ENCODE measurements at places on chromosomes 12 and 14.
A peak's percentile ranks its signal among the peaks of the same experiment; 100 is the strongest.

DNA sequence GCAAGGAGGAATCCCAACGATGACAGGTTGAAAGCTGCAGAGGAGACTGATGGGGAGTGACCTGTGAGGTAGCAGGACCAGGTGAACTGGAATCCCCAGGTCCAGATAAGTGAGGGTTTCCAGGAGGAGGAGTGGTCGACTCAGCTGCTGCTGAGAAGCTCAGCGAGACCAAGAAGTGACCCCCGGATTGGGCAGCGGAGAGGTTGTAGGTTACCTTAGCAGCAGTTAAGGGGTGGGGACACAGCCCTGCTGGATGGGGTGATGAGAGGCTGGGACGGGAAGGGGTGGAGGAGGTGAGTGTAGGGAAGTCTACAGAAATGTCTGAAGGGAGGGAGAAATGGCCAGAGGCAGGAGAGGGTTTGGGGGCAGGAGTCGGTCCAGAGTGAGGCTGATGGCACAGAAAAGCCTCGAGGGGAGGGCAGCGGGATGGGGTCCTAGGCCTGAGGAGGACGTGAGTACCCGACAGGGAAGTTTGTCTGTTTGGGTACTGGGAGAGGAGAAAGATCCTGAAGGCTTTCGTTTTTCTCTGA, 2.6 kb upstream of the RCOR1 start:
- DNase-seq: no peak

- no peak for DNase-seq
Measured at GRCh38 chr12:5567016-5567725, 135.3 kb downstream of the NTF3 start.

DNA sequence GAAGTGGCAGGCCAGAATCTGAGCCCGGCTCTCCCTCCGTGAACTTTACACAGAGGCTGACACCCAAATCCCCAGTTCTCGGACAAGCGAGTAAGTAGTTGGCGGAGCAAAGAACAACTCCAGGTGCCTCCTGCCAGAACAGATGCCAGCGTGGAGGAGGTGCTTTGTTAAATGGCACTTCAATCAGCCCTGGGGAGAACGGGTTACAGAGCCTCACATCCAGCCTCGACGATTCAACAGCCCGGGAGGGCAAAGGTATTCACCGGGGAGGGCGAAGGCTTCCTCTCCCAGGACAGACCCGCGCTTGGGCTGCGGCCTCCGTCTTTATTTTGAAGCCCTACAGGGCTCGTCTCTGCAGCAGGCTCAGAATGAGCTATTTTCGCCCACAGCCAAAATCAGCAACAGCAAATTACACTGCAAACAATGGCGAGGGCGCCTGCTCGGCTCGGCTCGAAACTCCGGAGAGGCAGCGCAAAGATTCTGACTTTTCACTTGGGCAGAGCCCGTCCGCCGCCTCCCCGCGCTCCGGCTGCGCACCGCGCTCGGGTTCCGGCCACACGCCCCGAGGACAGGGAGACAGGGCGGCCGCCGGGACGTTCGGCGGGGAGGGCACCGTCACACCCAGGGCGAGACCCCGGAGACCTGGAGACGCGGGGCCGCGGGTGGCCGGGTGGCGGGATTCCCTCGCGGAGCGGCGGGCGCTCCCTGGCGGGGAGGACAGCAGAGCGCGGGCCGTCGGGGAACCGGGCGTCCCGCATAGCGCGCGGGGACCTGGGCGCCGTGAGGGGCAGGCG, 811 bp downstream of the TMCC3 start:
- DNase-seq: peak; percentile 65

DNA sequence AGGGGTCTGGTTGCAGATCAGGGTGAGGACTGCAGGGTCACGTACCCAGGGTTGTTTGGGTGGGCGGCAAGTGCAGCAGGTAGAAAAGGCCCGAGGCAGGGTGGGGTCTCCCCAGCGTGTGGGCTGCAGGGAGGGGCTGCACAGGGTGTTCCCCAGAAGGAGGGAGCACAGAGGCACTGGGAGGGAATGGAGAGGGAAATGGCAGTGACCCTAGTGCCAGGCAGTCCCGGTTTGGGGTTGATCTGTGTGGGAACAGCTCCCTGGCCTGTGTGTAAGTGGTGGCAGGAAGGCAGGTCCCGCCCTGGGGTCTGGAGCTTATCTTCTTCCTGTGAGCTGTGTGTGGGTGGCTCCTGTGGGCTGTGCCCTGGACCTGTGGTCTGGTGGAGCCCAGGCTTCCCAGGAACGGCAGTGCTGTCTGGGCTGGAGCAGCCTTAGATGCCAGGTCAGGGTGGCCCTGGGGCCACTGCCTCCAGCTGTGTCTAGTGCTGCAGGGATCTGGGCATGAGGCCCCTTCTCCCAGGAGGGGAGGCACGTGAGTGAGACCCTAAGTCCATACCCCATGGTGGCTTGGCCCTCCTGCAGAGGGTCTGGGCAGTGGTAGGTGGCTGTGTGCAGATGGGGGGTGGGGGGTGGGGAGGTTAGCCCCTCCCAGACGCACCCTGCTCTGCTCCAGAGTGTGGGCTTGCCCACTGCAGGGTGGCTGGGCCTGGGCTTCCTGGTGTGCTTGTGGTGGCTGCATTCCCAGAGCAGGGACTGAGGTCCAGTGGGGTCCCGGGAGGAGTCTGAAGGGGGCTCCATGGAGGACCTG, 363.5 kb downstream of the TMEM121 start:
- DNase-seq: no peak

- no peak for DNase-seq
Measured at GRCh38 chr12:69108037-69108436, 131.3 kb upstream of the CPSF6 start.

DNA sequence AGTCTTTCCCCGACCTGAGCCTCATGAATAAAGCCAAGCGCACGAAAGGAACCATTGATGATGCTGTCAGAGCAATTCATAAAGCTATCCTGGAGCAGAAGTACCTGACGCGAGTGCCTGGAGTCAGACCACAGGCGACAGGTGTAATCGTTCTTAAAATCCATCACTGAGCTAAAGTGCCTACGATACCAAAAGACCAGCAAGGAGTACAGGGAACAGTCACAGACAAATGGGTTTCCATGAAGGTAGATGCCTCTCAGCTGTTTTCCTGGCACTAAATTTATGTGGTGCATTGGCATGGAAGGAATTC, 1.4 kb upstream of the PCED1B start:
- DNase-seq: no peak

- no peak for DNase-seq
Measured at GRCh38 chr12:108257610-108258106, 81.5 kb downstream of the CMKLR1 start.

DNA sequence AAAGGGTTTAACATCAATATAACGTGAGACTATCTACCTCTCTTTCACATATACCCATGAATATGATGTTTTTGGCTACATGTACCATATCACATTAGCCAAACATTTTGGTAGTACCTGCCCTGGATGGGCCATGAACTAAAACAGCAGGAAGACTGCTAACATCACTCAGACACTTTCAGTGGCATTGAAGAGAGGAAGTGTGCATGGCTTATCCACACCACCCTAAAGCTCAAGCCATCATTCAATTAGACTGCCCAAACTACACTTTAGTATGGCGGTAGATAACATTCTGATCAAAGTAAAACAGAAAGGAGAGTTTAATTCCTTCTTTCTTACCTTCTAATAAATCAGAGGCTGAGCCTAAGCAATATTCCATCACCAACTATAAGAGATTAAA, 103.0 kb downstream of the PEBP1 start:
- DNase-seq: peak; percentile 18

GRCh38 chr14:80634106-80634758, 307.3 kb downstream of the CEP128 start:
- DNase-seq: no peak

- DNase-seq: no peak
Measured at GRCh38 chr12:104213952-104214351, 1.6 kb upstream of the TXNRD1 start.

DNA sequence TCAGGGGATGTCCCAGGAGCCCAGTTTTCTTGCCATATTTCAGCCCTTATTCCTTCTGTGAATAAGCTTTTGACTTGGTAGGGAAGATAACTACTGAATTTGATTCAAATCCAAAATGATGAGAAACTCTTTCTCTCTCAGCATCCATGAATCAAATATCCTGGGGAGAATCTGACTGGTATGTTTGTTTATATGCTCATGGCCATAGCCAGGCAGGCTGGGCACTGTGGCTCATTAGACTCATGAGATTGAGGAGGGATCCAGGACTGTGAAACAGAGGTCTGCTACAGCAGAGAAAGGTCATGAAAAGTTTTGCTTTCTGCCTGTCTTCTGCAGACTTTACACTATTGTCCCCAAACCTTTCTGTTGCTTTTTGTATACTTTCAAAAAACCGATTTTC, 346.4 kb upstream of the ATP2B1 start:
- no peak for DNase-seq

GRCh38 chr12:116421785-116422538, 137.2 kb upstream of the MAP1LC3B2 start:
- no peak for DNase-seq

DNA sequence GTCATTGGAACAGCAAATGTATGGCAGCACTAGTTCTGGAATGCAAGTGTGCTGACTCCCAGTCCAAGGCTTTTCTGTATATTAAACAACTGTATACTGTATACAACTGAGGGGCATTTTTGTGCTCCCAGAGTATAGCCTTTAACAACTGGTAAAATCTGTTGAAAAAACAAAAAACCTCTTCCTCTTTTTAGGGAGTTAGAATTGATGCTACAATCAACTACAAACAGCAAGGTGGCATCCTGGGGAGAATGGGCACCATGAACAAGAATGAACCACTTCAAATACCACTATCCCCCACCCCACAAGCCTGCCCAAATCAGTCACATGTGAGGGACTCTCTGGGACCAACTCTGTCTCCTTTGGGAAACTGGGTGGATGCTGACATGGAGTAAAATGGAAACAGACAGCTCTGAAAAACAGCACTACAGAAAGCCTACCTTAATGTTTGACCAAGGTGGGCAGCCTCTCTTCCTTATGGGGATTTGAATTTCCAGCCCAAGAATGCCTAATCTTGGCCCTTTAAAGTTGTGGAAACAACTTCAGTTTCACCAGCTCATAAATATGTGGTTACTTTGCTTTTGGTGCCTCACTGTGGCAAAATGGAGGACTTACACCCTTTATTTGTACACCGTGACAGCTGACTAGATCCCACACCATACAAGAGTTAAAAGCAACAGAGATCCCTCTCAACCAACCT, 7.5 kb downstream of the VTI1B start:
- peak; percentile 64 for DNase-seq

DNA sequence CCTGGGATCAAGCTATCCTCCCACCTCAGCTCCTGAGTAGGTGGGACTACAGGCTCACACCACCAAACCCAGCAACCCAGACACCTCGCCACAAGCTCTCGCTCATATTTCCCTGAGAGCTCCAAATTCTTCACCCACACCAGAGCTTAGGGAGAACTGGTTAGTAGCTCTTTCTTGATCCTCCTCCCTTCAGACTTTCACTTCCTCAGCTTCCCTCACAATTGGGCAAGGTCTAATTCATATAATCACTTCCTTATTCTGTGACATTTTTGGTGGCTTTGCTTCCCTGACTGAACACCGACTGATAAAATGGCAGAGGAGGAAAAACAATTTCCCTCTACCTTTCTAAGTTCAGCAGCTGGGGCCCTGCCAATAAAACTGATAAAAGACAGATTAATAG, 88.5 kb downstream of the GXYLT1 start:
- peak; percentile 11 for DNase-seq

GRCh38 chr12:58773986-58774385, 146.3 kb downstream of the LRIG3 start:
- no peak for DNase-seq

DNA sequence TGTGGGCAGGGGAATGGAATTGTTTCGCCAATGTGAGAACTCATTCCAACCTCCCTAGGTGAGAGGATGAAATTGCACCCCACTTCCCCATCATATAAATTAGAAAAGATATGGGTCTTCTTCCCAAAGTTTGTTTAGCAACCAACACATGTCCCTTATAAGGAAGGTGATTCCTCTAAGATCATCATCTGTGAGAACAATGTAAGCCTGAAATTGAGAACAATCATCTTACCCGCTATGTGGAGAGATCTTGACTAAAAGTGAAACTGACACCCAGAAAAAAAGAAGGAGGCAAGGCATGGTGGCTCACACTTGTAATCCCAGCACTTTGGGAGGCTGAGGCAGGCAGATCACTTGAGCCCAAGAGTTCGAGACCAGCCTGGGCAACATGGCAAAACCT, 173.2 kb upstream of the HMGA2 start:
- no peak for DNase-seq

DNA sequence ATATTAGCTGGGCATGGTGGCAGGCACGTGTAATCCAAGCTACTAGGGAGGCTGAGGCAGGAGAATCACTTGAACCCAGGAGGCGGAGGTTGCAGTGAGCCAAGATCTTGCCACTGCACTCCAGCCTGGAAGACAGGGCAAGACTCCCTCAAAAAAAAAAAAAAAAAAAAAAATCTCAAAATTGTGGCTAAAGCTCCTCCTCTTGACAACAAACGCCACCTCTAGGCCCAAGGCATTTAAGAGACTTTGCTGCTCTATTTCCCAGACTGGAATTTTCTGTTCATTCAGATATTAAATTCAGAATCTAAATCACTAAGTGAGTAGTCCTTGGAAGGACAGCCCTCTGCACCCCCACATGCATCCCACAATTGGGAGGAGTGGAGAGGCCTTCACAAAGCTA, 1.4 kb downstream of the ZFYVE1 start:
- no peak for DNase-seq

GRCh38 chr12:104177663-104178501, 37.7 kb upstream of the TXNRD1 start:
- no peak for DNase-seq

- no peak for DNase-seq
Measured at GRCh38 chr14:99505089-99505488, 23.9 kb downstream of the CCNK start.

DNA sequence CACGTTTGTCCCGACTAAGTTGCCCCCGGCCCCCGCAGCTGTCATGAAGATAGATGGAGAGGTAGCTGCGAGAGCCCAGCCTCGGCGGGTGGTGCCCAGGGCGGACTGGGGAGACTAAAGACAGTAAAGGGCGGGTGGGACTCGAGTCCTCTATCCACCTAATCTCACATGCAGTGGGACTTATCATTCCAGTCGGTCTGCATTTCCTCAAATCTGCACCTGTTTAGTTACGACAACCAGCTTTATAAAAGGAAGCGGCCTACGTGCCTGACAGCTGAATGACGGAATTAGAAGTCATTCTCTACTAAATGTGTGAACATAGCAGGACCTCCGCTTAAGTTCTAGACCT, 109.8 kb upstream of the EGLN3 start:
- no peak for DNase-seq

DNA sequence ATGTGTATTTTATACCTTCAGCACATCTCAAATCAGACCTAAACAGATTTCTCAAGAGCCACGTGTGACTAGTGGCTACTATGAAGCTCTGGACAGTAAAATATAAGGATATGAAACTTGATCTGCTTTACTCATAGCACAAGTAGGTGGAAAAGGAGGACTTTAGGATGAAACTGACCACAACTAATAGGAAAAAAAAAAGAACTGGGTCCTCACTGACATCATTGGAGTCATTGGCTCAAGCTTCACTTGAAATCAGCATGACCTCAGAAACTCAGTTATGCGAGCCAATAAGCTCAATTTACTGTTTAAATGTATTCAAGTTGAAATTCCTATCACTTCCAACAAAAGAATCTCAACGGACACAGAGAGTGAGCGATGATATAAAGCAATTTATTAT, 34.1 kb upstream of the CIT start:
- DNase-seq: no peak

Measured in GM13977 (cell line).